ENCODE measurements at places on chromosomes 3 and 15.

DNA sequence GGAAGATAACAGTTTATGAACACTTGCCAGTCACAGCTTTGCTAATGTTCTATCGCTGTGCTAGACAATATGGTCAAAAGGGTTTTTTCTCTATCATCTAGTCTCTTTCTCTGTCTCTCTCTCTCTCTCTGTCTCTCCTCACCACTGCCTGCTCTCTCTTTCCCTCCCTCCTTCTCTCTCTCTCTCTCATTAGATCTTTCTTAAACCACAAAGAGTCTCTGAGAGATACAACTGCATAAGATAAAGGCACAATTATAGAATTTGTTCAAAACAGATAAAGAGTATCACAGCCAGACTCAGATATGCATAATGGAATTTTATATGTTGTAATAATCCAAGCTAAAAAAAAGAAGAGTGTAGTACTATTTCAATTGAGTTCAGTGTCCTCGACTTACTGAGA, 258.4 kb downstream of the MECOM start:
- no peak for DNase-seq

- no peak for DNase-seq
These were observed 856 bp downstream of the ABCF3 start for GRCh38 chr3:184186902-184187207.

DNA sequence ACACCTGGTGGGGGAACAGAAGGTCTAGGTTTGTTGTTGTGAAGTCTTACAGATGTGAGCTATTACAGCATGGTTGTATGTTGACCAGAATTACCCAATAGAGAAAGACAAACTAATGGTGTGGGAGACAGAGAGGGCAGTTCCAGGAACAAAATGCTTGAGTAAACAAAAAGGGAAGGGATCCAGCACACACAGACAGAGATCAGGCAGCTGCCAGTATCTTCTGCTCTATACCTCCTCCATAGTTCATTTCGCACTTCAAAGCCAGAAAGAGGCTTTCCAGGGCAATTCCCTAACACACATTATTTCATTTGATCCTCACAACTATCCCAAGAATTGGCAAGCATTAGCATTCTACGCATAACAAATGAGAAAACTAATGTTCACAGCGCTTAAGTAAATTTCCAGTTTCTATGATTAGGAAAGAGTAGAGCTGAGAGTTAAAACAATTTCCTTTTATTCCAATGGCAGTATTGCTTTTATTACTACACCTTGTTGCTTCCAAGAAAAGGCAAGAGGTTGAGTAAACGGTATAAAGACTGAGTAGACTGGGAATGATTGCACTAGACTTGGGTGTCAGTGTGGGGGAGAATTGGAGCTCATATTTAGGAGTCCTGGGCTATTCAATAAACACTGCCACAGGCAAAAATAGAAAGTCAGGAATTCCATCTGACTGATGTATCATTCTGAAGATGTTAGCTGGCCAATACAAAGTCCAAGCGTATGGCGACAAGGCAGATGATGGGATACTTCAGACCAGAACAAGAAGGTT, 39.7 kb upstream of the ZNF280D start:
- no peak for DNase-seq

- no peak for DNase-seq
These were observed 357.2 kb downstream of the CLSTN2 start for GRCh38 chr3:140292170-140292569.

DNA sequence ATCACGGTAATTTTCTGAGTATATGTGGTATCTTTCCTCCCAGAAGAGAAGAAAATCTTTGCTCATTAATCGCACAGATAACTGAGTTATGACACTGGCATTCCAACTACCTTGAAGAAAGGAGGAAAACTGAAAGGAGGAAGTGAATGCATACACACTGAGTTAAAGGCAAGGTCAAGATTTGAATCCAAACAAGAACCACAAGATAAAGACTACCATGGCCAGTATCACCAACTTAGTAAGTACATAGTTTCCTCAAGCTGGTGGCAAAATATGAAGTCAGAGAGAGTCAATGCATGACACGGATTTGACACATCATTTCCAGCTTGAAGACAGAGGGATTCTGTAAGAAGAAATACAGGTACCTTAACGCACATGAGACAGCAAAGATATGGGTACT, 287.5 kb downstream of the ULK4 start:
- DNase-seq = no peak

DNA sequence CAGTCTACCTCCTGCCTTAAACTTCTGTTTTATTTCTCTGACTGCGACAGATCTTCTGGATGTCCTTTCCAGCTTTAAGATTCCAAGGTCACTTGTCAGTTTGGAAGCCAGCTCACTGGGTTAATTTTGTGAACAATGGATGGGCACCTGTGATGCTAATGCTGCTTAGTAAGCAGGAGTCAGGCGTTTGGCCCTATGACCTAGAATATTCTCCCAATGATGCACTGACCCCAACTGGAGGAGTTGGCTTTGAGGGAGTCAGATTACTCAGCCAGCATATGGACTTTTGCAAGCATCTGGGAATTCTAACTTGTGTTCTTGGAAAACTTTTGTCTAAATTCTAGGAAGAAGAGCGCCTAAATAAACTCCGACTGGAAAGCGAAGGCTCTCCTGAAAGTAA, 28.1 kb downstream of the HACD3 start:
- DNase-seq = no peak

DNA sequence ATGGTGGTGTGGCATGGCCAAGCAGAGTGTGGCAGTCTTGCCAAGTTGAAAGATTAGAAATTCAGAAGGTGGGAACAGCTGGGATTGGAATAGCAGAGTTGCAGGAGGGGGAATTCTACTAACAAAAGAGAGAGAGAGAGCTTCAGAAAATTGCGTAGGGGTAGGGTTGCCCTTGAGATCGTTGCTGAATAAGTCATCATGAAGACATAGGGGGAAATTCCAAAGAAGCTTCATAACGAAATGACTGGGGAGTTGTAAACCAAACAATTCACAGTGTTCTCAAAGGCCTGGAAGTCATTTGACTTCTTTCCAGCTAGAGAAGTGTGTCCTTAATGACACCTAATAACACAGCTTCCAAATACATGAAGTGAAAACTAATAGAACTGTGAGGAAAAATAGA, 26.3 kb upstream of the TIPARP start:
- no peak for DNase-seq

GRCh38 chr15:40192942-40193341, 32.1 kb downstream of the BUB1B start:
- no peak for DNase-seq

DNA sequence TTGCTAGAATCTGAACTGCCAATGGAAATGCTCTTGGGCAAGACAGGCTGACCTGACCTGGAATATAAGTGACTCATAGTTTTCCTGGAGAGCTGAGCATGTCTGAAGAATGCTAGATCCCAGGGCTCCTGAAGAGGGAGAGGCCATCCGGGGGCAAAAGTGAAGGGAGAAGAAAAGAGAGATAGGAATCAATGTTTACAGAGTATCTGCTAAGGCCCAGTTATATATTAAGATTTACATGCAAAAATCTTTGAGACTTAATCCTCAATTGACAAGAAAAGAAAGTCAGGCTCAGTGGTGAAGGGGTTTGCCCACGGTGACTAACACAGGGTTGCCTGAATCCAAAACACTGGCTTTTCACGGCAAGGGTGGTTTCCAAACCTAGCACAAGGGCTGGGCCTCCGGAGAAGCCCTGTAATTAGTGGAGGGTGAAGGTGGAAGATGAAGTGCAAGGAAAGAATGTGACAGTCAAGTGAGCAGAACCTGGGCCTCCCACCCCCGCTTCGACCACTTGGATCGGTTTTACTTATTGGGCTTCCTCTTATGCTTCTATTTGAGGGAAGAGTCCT, 91.7 kb upstream of the FGF12 start:
- DNase-seq = no peak

GRCh38 chr15:31304751-31305365, 21.8 kb upstream of the KLF13 start:
- DNase-seq = no peak

DNA sequence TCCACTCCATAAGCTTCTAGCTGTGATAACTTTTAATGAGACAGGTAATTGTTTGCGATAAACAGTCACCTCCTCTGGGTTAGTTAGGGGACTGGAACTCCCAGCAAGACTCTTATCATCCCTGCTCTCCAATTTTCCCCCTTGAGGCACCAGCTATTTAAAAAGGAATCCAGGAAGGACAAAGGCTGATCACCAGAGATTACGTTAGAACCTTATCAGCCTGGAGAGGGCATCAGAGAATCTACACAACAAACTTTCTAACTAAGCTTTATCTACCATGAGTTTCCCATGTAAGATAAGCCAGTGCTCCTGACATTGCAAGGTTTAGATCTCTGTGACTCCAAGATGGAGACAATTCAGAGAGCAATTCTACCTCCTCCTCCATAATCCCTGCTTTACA, 31.3 kb downstream of the GPR176 start:
- DNase-seq = no peak

- no peak for DNase-seq
These were observed 44.4 kb upstream of the LARS2 start for GRCh38 chr3:45343947-45344346.

DNA sequence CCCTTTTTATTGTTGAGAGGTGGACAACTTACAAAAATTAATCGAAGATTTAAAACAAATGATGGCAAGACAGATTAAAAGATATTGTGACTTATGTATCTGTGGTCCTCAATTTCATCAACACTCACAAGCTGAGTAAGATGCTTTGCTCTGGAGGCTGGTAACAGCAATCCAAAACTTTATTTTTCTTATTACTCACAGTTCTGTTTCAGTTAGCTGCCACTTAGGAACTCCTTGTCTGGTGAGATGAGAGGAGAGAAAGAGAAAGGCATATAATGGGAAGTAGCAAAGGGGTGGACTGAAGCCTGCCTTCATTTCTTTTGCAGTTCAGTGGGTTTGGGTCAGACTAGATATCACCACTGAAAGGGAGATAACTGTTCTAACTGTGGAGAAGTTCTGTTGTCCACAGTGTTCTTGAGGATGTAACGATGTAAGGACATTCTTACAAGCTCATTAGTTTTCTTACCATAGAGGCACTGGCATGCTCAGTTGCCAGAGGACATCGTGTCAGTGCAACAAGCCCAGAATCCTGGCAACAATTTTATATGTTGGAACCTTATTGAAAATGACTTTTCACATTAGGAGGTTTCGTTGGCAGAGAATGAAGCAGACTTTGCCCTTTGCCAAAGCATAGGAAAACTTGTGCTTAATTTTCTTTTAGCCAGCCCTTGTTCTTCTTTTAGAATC, 93.6 kb downstream of the PLCL2 start:
- DNase-seq = no peak

DNA sequence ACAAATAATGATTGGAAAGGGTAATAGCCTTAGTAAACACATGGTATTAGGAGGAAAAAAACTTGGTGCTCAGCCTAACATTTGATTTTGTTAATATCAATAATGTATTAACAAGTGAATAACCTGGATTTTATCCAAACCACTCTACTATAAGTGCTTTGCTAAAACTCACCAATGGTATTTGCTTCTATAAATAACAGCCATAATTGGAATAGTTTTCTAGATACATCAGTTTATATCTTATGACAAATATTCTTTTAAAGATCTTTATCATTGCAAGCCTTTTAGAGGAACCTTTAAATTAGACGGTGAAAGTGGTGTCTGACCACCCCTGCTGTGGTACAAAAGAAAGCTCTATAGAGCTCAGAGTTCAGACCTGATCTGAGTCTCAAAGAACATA, 123.9 kb downstream of the SHOX2 start:
- DNase-seq = no peak

DNA sequence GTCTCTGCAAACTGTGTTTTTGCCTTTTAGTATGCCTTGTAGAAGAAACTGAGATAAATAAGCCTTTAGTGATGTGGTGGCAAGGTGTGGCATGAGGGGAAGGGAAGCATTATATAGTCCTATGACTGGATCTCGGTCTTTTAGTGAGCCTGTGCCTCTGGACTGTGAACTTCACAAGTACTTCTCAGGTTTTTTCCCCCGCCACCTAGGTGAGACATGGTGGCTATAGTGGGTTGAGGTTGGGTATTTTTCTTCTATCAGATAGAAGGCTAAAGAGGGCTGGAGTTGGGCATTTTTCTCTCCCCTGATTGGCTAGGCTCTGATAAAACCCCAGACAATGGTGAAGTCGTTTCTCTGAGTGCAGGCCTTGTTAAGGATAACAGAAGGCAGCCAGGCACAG, 38.7 kb upstream of the ZFAND6 start:
- DNase-seq = no peak

DNA sequence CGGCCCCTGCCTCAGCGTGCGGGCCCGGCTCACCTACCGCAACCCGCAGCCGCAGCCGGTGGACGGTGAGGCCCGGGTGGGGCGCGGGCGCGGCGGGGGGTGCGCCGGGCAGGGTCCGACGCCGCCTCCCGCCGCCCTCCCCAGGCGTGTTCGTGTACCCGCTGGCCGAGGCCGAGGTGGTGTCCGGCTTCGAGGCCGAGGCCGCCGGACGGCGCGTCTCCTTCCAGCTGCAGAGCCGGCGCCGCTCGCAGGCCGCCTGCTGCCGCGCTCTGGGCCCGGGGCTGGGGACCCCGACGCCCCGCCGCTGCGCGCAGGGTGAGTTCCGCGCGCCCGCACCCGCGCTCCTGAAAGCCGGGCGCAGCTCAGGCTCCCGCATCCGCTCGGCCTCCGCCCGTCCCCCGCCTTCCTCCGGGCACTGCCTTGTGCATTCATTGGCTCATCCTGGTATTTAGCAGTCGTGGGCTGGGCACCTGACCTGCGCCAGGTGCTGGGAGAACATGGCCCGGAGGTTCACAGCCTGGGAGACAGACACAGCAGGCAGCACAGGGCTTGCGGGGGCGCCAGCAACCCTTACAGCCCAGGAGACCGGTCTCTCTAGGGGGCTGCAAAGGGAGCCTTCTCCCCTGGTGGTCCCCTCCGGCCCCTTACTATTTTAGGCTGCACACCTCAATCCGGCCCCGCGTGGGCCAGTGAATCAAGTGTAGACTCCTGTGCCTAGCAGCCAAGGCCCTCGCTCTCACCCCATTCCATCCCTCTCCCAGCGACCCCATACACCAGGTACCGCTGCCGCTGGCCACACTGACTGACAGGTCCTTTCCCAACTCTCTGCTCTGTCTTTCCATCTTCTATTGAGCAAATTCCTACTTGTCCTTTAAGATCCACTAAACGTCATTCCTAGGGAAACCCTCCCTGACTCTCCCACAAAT, 1.5 kb downstream of the VWA5B2 start:
- no peak for DNase-seq

DNA sequence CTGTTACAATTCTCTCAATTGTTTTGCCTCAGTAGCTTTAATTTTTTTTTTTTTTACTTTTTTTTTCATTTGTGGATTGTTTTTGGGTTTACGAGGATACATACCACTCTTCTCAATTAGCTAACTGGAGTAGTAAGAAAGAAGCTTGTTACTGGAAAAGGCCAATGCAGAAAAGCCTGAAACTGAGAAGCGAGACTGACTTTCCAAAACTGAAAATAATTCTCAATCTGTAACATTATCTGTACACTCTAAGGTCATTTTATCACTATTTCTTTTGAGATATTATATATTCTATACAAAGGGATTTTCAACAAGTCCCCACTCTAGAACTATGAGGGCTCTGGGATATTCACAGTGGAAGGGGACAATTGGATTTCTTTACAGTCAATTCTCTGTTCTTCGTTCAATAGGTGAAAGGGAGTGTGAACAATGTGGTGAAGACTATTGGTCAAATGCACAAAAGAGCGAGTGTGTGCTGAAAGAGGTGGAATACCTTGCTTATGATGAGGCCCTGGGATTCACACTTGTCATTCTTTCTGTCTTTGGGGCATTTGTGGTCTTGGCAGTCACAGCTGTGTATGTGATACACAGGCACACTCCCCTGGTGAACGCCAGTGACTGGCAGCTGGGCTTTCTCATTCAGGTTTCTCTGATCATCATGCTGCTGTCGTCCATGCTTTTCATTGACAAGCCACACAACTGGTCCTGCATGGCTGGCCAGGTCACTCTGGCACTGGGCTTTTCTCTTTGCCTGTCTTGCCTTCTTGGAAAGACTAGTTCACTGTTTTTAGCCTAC, 83.9 kb upstream of the KCNAB1 start:
- no peak for DNase-seq
